ENCODE measurements at places on chromosomes 2 and 18. TPM values are rescaled to one million over a fixed set of nuclear protein-coding genes. Genes with fewer than 3 reads are reported as not detected.

The FAM237A gene
- not detected for total RNA-seq

The NEURL3 gene
- total RNA-seq = not detected

The POLR1A gene
- 19.2 TPM for total RNA-seq

The DSG2 gene
- not detected for total RNA-seq

The SLC38A11 gene
- 1.6 TPM for total RNA-seq

The FOXD4L1 gene
- total RNA-seq = 0.10 TPM

The IL36A gene
- total RNA-seq = not detected

The TLX2 gene
- 1.5 TPM for total RNA-seq

The SERPINB11 gene
- total RNA-seq = not detected

The TTC32 gene
- 33.4 TPM for total RNA-seq

The CCDC121 gene
- total RNA-seq = 1.3 TPM

The TEKT4 gene
- total RNA-seq = not detected

The YWHAQ gene
- total RNA-seq = 176 TPM

The RIT2 gene
- total RNA-seq = not detected

The ADAM17 gene
- 34.0 TPM for total RNA-seq

The C1QL2 gene
- total RNA-seq = not detected

The ZC3H6 gene
- total RNA-seq = 19.6 TPM
